ENCODE measurements at places on chromosomes 11 and 22.

GRCh38 chr11:85182441-85183387 lies 444.4 kb downstream of the DLG2 start:
- no peak for DNase-seq

DNA sequence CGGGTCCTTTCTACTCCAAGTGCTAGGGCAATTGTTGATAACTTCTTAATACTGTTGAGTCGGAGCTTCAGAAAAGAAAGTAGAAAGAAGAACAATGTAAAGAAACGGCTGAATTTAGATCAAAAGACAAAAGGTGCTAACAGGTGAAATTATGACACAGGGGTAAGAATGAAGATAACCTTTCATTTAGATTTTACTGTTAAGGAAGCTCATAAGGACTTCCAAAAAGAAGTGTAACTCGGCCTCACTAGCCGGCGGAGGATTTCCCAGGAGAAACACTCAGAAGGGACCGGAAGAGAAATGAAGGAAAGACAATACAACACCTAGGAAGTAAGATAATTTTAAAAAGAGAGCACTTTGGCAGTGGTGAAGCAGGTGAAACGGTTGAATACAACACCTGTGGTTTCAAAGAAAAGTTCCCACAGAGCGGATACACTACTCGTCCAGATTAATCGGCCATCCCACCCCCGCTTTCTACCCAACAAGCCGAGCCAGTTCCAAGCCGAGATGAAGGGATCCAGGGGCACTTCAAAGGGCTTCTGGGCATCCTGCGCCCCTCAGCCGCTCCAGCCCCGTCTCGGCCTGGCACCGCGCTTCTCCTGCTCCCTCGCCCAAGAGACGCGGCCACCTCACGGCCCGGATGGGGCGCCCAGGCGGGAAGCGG lies 737 bp downstream of the PPP2R1B start:
- DNase-seq, result no peak

DNA sequence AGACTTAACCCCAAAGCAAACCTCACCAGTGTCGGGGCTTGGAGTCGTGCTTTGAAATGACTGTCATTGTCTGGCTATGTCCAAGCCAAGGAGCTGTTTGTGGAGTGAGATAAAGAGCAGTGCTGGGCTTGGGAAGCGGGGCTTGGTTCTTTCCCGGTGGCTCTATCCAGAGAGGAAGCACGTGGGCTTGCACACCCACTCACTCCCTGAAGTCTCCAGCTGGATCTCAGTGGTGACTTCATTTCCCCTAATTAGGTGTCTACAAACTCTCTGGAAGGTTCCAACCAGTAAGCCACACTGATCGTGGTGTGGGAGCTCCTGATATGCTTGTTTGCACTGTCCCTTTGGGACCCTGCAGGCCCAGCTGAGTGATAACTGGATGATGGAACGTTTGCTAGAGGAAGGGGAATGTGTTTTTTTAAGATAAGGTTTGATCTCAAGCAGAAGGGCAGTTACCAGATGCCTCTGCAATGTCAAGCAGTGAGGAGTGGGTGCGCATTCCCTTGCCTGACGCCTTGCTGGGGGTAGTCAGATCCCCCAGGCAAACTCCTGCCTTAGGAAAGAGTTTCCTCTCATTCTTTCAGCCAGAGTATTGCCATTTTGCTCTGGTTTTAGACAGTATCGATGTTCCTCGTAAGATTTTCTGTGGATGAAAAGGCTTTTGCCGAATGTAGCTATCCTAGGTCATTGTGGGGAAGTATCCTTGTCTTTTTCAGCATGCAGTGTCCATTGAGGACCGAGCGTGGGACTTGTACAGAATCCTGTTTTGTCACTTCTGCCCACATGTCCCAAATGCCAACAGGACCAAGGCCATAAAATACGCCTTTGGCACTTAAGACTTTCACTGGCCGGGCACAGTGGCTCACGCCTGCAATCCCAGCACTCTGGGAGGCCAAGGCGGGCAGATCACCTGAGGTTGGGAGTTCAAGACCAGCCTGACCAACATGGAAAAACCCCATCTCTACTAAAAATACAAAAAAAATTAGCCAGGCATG lies 90.9 kb downstream of the MICAL2 start:
- DNase-seq, result no peak

DNA sequence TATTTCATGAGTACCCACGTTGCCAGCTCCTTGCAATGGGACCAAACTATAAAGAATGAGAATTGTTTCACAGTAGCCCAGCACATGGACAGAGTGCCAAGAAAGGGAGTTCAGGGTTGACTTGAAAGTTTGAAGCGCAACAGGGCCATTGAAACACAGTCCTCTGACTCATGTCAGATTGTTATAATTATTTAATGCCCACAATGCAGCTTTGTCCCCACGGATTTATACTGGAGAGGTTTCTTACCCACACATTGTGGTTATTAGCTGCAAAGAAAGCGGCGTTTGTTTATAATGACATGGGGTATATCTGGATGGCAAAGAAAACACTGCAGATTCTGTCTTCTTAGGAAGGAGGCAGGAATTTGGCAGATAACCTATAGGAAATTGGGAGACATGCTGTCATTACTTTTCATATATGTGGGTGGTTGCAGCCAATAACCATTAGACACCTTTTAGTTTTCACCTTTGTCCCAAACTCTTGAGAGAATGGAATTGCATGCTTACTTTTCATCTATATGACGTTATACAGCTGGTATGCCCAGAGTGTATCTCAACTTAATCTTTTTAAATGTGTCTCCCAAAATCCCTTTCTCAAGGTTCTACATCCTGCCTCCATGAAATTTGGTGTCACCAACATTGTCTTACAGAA lies 143.6 kb downstream of the TEAD1 start:
- no peak for DNase-seq

- DNase-seq, result no peak
Measured at GRCh38 chr11:3834664-3835461, 5.9 kb downstream of the RHOG start.
